Fibroblast of pulmonary artery (primary cell): ENCODE measurements at places on chromosomes 6 and 20.

DNA sequence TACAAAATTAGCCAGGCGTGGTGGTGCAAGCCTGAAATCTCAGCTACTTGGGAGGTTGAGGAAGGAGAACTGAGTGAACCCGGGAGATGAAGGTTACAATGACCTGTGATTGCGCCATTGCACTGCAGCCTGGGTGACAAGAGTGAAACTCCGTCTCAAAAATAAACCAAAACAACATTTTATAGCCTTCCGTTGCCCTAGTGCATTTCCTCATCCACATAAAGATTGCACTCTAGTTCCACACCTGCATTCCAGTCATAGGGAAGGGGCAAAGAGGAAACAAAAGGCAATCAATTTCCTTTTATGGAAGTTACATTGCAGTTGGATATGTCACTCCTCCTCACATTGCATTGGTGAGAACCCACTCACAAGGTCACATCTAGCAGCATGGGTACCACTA, 182.7 kb upstream of the ARG1 start:
- no peak for DNase-seq

DNA sequence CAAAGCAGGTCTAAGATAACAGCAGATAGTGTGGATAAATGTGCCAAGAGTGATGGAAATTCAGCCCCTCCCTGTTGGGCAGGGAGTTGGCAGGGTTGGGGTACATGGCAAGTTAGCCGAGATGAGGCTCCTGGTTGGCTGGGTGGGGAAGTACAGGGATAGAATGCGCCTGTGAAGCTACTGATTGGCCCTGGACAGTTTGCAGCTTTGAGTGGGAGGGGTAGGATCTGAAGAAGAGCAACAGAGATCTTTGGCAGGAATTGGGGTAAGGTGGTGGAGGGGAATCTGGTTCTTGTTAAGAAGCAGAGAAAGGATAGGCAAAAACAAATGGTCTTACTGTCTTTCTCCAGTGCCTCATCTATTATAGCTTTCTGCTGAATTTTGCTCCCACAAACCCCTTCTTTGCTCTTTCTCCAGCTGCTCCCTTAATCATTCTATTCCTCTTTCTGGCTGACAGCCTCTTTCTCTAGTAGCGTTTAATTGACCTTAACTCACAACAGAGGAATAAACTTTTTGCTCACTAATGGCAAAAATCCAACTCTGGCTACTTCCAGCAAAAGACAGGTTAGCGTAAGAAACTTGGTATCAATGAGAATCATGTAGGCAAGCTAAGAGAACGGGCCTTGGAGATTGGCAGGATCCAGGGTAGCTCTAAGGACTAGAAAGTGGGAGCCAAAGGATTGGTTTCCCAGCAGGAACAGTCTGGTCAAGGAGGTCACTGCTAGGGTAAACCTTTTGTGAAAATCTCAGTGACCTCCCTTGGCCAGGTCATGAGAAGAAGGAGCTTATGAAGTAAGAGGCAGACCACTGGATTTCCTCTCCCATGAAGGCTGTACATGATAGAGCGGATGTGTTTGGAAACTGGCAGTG, 86.3 kb upstream of the CARMIL1 start:
- peak; percentile 97 for DNase-seq

DNA sequence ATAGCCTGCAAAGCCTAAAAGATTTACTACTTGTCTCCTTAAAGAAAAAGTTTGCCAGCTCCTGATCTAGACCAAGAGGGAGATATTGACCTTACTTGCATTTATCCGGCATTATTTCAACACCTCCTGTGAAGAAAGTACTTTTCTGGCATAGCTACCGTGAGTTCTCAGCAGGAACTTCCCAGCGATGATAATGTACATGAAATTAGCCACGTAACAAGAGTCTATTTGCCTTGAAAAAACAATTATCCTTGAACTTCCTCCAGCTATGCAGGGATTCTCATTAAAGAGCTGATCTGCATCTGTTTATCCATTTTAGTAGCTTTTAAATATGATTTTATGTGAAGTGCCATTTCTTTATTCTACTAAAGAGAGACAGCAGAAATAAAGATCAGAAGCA, 41.7 kb downstream of the ALDH5A1 start:
- DNase-seq = no peak

- DNase-seq = no peak
These were observed 7.4 kb upstream of the SLC52A3 start for GRCh38 chr20:775679-776135.

DNA sequence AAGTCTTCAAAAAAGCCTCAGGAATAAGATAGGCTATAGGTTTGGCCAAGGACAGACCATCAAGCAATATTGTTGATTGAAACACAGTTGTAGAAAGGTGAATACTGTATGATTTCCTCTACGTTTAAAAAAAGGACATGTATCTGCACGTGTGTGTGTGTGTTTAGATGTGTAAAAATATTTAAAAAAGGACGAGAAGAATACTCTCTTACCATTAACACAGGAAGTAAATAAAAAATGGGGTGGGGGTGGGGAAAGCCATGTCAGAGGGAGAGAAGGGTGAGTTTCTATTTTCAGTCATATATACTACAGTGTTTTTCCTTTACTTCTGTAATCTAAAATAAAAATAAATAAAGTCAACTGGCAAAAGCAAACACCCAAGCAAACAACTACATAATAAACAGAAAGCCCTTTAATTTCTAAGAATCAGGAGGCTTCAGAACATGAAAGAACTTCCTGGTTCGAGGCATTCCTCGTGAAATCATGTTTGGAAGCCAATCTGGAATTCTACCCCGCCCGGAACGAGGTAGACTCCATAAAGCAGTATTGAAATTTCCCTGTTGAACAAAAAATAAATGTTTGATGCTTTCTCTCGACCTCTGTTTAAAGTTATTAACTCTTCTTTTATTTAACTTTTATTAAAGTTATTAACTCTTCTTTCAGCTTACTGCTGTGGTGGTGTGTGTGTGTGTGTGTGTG, 158.1 kb upstream of the ZNF217 start:
- no peak for DNase-seq

GRCh38 chr6:137282254-137282653, 63.1 kb upstream of the IFNGR1 start:
- DNase-seq = no peak

GRCh38 chr6:104320896-104321295, 538.8 kb downstream of the HACE1 start:
- no peak for DNase-seq

GRCh38 chr6:141988954-141989705, 143.6 kb upstream of the GJE1 start:
- DNase-seq = peak; percentile 84

DNA sequence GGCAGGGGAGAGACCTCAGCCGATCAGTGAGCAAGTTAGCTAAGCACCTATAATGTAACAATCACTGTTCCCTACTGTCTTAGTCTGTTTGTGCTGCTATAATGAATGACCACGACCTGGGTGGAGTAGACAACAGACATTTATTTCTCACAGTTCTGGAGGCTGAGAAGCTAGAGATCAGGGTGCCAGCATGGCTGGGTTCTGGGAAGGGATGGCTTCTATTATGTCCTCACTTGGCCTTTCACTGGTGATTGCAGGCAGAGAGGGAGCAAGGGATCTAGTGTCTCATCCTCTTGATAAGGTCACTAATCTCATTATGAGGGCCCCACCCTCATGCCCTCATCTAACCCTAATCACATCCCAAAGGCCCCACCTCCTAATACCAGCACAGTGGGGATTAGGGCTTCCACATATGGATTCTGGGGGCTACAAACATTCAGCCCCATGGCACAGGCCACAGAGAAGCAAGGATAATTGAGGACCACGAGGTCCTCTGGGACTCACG, 162.5 kb downstream of the CD83 start:
- no peak for DNase-seq

DNA sequence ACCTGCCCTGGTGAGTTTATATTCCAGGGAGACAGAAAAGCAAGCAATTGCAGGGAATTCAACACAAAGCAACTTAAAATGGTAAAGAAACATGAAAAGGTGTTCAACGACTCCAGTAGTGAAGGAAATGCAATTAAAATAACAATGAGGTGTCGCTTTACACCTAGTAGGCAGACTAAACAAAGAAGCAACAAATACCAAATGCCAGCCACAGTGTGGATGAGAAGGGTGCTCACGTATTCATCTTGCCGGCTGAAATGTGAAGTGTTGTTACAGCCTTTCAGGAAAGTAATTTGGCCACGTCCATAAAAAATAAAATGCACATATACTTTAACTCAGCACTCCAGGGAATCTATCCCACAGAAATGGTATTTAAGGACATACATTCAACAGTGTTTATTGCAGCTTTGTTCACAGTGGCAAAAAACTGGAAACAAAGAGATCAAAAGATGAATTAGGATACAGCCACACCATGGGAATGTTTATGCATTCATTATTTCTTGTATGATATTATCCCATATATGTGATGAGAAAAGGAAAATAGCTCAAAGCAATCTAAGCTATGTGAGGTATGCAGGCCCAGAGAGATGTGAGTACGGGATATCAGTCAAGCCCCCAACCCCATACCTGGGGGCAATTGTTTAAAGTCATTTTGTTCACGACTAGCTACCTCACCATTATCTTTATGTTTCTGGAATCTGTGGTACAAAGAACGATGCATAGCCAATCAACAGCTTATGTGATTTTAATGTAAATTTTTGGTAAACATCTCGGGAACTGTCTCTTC, 266.0 kb upstream of the SOX4 start:
- DNase-seq = no peak

DNA sequence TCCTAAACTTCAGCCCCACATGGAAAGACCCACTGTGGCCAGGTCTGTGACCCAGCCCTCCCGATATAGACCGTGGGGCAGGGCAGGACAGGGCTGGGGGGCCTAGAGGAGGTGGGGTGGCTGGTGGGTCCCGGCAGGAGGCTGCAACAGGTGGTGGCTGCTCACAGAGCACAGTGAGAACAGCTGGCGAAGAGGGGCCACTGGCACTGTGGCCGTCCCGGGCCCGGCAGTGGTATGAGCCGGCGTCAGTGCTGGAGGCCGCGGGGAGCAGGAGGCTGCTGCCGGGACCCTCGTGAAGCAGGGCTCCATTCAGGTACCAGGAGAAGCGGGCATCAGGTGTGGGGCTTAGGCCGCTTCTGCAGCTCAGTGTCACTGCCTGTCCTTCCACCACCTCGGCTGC, 13.4 kb downstream of the SIGLEC1 start:
- DNase-seq = no peak

GRCh38 chr6:37514321-37514771, 14.7 kb upstream of the CCDC167 start:
- DNase-seq = no peak

- DNase-seq = no peak
These were observed 38.9 kb upstream of the SAYSD1 start for GRCh38 chr6:39153766-39154397.

DNA sequence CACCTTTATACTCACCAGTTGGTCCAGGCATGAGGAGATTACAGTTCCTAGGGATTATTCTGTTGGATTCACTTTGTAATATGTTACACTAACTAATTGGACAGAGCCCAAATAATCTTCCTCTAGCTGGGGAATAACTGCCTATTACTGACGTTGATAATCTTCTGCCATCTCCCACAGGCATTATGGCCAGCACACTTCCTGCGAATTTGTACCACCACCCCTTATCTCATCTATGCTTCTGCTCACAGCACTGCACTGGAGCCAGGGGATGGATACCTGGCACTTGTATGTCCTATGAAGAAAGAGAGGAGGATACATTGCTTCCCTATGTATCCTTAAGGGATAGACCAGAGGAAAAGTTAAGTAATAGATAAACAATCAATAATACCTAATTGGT, 494.8 kb upstream of the MAN1A1 start:
- DNase-seq = no peak

DNA sequence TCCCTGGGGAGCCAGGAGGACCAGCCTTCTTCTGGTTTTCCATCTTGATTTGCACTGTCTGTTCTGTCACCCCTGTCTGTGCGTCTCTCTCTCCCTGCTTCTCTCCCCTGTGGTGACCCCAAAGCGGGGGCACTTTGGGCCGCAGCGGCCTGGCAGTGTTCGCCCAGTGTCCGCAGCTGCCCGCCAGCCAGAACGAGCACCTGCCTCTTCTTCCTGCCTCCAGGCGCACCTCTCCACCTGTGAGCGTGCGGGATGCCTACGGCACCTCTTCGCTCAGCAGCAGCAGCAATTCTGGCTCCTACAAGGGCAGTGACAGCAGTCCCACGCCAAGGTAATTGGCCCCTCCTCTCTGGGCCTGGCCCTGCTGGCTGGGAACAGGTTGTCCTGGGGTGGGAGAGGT, 30.8 kb downstream of the SNPH start:
- no peak for DNase-seq

- DNase-seq = no peak
These were observed 89.4 kb downstream of the SLC16A10 start for GRCh38 chr6:111176760-111177099.

- no peak for DNase-seq
These were observed 19.5 kb upstream of the NFATC2 start for GRCh38 chr20:51562027-51562331.

DNA sequence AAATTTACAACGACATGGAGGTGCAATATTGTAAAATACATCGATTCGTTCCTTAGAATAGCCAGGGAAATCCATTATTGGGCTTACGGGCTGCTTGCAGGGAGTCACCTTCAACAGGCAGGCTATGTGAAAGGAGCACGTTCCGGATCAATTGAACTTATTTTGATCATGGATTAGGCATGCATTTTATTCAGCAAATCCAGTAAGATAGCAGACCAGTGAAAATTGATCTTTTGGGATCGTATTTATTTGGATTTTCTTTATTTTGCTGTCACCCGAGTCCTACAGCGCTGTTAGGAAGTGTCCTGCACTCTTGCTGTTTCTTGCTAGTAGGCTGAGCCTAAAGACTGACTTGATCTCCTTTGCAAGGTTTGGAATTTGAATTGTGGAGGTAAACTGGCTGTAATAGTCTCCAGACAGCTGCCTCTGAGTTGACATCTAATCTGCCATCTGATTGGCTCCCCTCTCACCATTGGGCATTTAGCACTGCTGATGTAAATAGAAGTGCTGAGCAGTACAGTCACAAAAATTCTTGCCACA, 3.0 kb downstream of the ARID1B start:
- DNase-seq = peak; percentile 95

GRCh38 chr20:21656308-21657067, 49.0 kb upstream of the PAX1 start:
- DNase-seq = no peak

DNA sequence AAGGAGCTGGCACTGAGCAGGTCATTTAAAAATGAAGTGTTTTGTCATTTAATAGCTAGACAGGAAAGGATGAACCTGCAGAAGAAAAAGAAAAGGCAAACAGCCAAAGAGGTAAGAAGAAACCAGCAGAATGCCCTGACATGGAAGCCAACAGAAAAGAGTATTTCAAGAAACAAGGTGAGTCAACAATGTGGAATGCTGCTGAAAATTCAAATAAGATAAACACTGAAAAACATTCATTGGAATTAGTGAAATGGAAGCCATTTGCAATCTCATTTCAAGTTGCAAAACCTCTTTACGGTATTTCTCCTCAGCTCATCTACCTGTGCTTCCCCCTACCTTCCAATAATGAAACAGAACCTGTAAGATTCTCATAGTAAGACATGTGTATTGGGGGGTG, 59.6 kb downstream of the RWDD2A start:
- DNase-seq = peak; percentile 73

GRCh38 chr6:16057446-16057845, 71.4 kb upstream of the MYLIP start:
- no peak for DNase-seq
